CD4-positive, alpha-beta T cell treated with Interleukin-12 subunit alpha and Interleukin-12 subunit beta, for 1 hour (primary cell): ENCODE measurements at places on chromosomes 16 and 17.
A peak's percentile ranks its signal among the peaks of the same experiment; 100 is the strongest.

- peak; percentile 82 for DNase-seq
Measured at GRCh38 chr16:89167425-89167941, 4.1 kb upstream of the CDH15 start.

- no peak for DNase-seq
Measured at GRCh38 chr16:31664683-31665482, 137.2 kb downstream of the AHSP start.

DNA sequence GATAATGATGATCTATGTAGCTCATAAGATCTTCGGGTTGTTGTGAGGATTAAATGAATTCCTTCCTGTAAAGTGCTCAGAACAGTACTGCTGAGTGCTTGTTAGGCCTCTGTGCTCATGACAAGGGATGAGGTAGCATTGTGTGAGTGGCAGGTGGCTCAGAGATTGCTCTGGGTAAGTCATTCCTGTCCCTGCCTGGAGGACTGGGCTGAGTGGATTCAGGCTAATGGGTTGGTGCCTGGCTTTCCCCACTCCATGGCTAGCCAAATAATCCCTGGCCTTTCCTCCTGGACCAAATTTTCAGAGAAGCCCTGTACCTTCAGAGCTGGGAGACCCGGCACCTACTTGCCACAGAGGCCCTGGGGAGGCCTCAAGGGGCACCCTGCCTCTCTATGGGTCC, 1.3 kb upstream of the CCDC92B start:
- no peak for DNase-seq

DNA sequence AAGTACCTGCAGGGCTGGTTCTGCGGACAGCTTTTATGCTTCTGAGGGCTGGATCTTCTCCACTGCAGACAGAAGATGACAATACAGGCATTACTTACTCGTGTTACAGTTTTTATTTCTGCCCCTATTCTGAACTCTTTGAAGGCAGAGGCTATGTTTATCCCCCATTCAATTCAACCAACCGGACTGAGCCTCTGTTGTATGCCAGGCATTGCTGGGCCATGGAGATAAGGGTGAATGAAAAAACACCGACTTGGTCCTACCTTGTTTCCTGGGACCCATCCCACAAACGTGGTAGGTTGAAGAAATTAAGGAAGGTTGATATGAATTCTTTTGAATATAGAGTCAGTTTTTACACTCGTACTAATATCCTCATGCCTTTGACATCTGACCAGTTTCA, 10.0 kb upstream of the HP start:
- DNase-seq, result no peak

DNA sequence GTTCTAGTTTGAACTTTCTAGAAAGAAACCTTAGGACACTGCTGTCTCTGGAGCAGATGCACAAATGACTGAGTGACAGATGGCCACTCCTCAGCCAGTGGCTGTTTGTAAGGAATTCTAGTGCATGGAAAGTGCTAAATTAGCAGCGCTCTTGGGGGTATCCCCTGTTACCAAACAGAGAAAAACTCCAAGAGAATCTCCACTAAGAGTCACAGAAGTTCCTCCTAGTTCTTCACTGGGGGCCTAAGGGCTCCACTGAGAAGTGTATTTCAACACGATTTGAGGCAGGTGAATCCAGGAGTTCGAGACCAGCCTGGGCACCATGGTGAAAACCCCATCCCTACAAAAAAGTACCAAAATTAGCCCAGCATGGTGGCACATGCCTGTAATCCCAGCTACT, 18.1 kb upstream of the IRF8 start:
- no peak for DNase-seq

GRCh38 chr16:89052191-89052889, 41.3 kb upstream of the ACSF3 start:
- no peak for DNase-seq

DNA sequence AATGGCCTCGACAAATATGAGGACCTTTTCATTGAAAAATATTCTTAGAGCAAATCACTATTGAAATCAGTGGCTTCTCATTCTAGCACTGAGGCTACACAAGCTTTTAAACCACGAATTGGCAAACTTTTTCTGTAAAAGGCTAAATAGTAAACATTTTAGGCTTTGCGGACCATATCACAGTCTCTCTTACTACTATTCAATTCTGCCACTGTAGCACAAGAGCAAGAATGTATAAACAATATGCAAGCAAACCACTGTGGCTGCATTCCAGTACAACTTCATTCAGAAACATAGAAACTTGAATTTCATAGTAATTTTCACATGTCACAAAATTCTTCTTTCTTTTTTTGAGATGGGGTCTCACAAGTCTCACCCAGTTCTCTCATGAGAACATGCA, 49.1 kb downstream of the PHLPP2 start:
- no peak for DNase-seq

DNA sequence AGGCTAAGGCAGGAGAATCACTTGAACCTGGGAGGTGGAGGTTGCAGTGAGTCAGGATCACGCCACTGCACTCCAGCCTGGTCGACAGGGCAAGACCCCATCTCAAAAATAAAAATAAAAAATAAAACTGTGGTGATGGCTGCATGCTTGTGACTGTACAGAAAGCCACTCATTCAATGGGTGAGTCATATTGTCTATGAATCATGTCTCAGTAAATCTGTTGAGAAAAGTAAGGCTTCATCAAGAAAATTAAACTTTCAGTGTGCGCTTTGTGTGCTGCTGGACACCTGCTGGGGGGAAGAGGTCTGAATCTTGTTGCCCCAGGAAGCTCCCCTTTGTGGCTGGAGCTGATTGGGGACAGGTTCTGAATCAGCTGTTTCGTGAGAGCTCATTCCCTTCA, 11.3 kb downstream of the NUBP1 start:
- DNase-seq, result no peak

- no peak for DNase-seq
Measured at GRCh38 chr16:86112178-86112577, 213.2 kb downstream of the IRF8 start.

GRCh38 chr16:29837841-29838240, 17.6 kb downstream of the MVP start:
- no peak for DNase-seq

GRCh38 chr17:35743626-35744328, 9.3 kb downstream of the GAS2L2 start:
- DNase-seq, result no peak

DNA sequence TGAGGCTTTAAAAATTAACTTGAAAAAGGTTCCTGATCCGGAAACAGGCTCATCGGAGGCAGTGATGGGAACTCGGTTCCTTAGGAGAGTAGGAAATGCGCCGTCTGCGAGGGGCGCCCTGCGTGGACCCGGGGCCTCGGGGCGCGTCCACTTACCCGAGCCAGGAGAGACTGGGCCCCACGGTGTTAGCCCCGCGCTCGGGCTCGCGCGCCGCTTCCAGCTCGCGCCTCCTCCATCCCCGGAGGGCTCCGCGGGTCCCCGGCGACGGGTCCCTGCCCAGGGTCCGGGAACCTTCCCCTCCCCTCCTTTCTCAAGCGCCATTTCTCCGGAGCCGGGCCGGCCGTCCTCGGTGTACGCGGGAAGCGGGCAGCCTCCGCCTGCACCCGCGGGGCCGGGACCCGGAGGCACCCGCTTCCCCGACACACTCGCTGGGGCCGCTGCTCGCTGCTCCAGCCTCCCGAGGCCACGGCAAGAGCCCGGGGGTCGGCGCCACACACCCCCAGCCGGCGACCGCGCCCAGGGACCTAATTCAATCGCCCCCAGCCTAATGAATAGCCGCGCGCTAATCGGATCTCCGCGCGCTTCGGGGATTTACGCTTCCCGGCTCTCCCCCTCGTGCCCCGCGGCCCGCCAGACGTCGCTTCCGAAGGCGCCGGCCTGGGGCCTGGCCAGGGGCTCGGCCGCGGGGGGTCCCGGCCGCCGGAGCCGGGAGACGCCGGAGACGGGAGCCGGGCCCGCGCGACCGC, 2.2 kb upstream of the BAHCC1 start:
- no peak for DNase-seq

GRCh38 chr17:79866791-79867518, 27.7 kb upstream of the CBX4 start:
- no peak for DNase-seq

DNA sequence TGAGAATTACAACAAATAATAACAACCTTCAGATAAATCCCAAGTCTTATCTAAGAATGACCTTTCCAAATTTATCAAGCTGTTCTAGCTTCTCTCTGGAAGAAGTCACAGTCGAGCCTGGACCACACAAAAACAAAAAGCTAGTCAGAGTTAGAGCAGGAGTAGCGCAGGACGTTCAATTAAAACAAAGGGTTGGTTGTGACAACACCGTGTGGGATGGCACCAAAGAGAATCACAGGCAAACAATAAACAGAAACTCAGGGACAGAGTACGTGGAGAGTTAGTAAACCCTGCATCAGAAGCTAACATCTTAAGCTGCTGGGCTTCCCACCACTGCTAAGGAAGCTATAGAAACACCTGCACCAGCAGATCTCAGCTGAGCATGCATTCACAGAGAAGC, 23.8 kb downstream of the ARHGAP17 start:
- DNase-seq, result no peak

DNA sequence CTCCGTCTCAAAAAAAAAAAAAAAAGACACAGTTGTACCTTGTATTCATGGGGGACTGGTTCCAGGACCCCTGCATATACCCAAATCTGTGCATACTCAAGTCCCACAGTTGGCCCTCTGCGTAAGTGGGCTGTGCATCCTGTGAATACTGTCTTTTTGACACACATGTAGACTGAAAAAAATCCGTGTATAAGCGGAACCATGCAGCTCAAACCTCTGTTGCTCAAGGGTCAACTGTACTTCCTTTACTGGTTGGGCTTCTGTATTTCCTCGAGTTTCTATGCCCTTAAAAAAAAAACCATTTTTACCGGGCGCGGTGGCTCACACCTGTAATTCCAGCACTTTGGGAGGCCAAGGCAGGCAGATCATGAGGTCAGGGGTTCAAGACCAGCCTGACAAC, 52.3 kb downstream of the GRB2 start:
- DNase-seq, result no peak

DNA sequence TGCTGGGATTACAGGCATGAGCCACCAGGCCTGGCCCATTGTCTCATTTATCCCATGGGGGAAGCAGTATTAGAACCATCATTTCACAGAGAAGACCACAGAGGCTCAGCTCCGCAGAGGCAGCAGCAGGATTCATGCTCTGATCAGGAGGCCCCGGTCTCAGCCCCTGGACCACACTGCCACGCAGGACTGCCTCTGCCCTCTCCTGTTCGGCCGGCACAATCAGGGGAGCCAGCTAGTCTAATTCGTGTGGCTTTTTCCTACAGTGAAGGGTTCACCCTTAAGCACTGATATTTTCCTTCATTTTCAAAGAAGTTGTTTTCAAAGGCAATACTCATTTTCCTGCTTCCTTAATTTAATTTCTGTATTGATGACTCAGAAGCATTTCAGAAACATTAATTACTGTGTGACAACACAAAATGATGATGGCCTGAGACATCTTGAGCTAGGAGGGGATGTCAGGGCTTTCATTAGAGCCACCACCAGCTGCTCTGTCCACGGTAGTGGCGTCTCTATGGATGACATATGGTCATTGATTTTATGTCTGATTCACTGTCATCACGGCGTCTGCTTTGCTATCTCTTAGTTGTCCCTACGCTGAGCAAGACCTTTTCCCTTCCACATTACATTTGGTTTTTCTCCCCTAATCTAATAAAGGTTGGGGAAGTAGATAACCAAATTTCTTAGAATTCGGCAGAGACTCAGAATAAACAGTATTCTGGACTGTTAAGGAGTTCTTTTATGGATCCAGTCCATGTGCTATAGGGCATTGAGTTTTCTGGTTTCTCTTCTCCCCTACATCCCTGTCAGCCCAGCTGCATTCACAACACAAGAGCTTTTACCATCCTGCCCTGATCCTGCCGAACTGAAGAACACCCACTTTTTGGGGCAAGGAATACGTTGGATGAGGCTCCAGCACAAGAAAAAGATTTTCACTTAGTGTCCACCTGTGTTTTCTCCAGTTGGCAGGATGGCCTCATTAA, 314.0 kb downstream of the SLC39A11 start:
- DNase-seq, result no peak

GRCh38 chr16:50881331-50881830, 139.5 kb downstream of the CYLD start:
- DNase-seq, result no peak

DNA sequence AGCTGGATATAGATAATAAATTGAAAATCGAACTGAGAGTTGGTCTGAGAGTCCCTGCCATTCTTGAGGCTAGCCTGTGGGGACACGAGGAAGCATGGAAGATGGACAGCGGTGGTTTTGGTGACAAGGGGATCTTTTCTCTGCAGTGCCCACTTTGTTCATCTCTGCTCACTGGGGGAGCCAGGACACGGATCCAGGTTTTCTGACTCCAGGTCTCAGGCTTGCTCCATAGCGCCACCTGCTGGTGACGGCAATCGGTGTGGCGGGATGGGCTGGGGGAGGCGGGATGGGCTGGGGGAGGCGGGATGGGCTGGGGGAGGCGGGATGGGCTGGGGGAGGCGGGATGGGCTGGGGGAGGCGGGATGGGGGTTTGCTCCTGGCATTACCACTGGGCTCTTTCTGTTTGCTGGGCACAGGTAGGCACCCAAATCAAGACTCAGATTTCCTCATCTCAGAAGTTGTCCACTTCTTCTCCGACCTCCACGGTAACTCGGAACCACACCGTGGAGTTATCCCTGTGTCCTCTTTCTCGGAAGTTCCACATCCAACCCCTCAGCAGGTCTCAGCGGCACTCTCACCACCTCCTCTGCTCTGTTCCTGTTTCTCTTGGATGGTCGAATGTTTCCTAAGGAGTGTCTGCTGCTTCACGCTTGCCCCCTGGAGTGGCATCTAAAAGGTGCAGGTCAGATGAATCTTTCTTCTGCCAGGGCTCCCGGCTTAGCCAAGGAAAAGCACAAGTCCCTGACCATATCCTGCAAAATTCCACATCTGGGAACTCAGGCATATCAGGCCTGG, 142.4 kb downstream of the CYLD start:
- DNase-seq, result peak; percentile 10

- no peak for DNase-seq
Measured at GRCh38 chr17:77269696-77270681, 129.2 kb downstream of the SEC14L1 start.

DNA sequence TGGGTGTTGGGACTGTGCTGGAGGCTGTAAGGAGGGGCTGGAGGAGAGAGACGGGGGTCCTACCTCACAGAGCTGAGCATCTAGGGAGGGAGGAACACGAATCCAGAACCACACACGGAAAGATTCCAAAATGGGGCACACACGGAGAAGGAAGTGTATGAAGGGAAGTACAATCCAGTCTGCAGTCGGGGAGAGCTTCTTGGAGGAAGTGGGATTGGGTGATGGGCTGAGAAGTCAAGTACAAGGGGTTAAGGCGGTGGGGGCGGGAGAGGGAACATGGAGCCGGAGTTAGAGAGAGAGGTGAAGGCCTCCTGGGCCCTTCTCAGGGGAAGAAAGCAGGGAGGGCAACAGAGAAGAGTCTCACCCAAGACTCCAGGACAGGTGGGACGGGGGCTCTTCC, 107.5 kb upstream of the CREBBP start:
- no peak for DNase-seq
